ENCODE measurements at places on chromosomes 12 and 14. TPM values are rescaled to one million over a fixed set of nuclear protein-coding genes. Genes with fewer than 3 reads are reported as not detected.

- DNase-seq: peak; percentile 30
Observed at GRCh38 chr12:130017591-130018449, 114.0 kb upstream of the TMEM132D start.

- DNase-seq: no peak
Observed at GRCh38 chr12:10600988-10601387, 12.4 kb downstream of the MAGOHB start.

RNASE3 gene
- total RNA-seq: not detected

GRCh38 chr14:50719911-50720759, 52.0 kb upstream of the SAV1 start:
- no peak for DNase-seq

DNA sequence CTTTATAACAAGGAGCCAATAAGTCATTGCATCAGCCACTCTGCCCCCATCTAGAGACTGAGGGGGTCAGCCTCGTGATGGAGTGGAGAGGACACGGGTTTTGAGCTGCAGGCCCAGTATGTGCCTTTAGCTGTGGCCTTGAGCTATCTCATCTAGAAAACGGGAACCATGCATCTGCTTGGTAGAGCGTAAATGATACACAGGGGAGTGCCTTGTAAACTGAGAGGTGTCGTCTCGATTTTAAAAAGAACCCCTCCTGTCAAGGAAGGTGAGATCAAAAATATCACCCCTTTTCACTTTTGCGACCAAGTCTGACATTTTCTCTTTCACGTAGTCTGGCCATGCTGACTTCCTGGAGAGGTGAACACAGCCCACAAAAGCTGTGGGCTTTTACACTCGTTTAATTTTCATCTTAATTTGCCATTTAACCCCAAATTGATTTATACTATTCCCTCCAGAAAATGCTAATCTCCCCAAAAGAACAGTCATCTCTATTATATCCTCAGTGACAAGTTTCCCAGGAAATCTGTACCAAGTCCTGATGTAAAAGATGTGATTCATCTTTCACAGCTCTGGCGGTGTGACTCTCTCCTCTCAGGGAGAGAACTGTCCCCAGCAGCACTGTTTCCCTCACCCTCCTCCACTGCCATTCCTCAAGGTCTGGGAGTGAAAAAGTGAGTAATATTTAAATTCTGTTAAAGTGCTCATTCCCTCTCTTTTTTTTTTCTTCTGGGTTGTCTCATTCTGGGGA, 30.6 kb downstream of the VCPKMT start:
- DNase-seq: no peak

GRCh38 chr12:96886998-96887677, 19.9 kb upstream of the NEDD1 start:
- DNase-seq: no peak

ADSS1 gene
- 25.3 TPM for total RNA-seq

- DNase-seq: no peak
Observed at GRCh38 chr12:1185460-1186182, 194.6 kb downstream of the ERC1 start.

- DNase-seq: peak; percentile 23
Observed at GRCh38 chr12:92717202-92717601, 14.4 kb downstream of the PLEKHG7 start.

KRT83 gene
- total RNA-seq: not detected

DNA sequence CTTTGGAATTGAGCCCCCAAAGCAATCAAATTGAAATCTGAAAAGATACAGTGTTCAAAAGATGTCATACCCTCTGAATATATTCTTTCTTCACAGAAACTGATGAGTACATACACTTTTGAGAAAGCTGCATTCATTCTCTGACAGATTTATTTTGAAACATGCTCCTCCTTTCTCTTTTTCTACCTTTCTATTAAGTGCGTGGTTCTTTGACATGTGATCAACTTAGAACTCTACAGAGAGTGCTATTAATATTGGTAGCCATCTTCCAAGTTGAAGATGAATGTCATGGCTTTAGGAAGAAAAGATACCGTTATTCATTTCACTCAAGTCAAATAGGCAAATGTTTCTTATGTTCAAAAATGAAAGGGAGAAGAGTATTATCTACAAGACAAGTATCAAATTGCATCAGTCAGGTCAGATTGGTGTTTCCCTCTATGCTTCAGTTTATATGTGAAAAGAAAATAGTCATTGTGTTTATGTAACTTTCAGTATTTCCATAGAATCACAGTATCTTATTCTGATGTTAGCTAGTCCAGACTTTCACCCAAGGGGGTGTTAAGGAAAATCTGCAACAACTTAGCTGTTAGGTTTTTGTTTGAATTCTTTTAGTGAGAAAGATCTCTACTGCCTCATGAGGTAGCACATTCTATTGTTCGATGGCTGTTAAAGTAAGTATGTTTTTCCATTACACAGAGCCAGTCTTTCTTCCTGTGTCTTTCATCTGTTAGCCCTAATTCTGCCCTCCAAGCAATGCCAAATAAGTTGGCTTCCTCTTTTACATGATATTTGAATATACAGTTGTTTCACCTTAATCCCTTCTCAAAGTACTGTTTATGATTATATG, 55.4 kb upstream of the GARIN2 start:
- no peak for DNase-seq

DNA sequence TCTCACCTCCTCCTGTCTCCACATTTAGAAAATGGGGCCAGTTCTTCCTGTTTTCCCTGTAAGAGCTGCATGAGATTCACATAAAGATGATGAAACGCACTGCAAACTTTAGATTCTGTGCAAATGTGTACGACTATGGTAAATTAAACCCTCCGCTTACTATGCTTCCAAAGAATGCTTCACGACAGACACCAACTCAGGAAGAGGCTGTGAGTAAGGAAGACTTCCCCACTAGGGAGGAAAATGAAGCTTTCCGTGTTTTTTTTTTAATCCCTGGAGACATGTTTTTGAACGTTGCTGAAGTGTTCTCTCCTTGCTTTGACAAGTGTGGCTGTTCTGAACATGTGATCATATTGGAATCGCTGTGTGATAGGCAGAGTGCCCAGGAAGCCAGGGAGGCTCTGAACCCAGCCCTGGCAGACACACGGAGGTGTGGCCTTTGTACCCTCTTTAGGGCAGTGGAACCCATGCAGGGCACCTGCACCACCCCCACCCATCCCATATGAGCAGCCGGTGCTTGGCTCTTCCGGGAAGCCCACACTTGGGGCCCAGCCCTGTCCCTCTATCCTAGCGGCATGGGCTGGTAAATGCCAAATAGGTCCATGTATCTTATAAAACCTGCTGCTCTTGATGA, 7.5 kb upstream of the SYNE3 start:
- DNase-seq: no peak

DNA sequence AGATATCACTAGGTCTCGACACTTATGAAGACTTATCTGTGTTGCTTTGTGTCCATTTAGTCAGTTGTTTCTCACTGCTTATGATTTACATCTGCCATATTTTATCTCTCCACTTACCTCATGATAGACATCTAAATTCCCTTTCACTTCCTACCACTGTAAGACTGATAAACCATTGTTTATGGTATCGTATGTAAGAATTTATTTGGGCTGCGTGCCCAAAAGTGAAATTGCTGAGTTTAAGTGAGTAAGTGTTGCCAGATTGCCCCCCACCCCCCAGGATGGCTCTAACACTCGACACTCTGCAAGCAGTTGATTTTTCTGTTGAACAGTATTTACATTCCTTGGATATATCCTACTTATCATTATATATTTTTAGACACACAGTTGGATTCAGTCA, 69.9 kb upstream of the MON2 start:
- no peak for DNase-seq

KRT3 gene
- total RNA-seq: not detected

GRCh38 chr14:89422952-89423345, 5.9 kb upstream of the FOXN3 start:
- DNase-seq: no peak

DNA sequence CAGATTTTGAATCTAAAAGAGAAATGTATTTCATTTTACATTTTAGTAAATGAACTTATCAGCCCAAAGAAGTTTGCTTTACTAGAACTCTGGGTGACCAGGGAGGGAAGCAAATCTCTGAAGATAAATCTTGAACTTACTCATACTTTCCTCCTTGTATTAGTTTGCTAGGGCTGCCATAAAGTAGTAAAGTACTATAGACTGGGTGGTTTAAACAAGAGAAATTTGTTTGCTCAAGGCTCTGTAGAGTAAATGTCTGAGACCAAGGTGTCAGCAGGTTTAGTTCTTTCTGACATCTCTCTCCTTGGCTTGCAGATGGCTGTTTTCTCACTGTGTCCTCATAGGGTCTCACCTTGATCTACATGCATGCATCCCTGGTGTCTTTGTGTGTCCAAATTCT, 926.0 kb downstream of the DIO2 start:
- no peak for DNase-seq

GRCh38 chr12:9605483-9605882, 2.2 kb downstream of the KLRB1 start:
- DNase-seq: no peak

OR4M1 gene
- not detected for total RNA-seq

GRCh38 chr12:84842406-84843013, 70.1 kb downstream of the SLC6A15 start:
- peak; percentile 39 for DNase-seq

DNA sequence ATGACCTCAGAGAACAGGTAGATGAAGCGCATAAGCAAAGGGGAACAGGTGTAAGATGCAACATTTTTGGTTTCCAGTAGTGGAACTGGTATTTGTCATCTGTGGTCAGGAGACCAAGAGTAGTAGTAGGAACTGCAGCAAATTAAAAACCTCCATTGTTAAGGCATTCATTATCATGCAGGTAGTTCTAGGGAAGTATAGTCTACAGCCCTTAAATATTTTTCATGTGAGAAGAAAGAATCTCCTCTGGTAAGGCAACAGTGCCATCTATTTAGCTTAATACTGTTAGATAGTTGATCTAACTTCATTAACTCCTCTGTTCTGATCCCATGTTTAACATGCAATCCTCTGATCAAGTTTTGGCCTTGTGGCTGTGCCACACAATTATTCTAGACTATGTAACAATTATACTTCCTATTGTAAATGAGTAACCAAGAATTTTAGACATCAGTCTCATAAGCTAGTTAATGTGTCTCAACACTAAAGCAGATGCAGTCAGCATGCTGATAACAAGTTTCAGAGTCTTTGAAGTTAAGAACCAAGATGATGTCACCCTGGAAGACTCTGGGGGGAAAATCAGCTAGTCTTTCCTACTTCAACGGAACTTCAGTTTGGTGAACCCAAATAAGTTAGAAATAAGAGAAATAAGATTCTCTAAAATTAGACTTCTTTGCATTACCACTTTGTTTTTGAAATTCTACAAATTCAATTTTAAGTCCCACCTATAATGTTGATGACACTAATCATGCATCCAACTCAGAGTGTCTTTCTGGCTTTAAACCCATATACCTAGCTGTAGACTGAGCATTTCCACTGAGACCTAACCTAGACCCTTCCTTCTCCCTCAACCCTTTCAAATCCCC, 70.9 kb downstream of the STXBP6 start:
- DNase-seq: no peak

GRCh38 chr12:120853188-120853587, 51.0 kb downstream of the SPPL3 start:
- no peak for DNase-seq

DNA sequence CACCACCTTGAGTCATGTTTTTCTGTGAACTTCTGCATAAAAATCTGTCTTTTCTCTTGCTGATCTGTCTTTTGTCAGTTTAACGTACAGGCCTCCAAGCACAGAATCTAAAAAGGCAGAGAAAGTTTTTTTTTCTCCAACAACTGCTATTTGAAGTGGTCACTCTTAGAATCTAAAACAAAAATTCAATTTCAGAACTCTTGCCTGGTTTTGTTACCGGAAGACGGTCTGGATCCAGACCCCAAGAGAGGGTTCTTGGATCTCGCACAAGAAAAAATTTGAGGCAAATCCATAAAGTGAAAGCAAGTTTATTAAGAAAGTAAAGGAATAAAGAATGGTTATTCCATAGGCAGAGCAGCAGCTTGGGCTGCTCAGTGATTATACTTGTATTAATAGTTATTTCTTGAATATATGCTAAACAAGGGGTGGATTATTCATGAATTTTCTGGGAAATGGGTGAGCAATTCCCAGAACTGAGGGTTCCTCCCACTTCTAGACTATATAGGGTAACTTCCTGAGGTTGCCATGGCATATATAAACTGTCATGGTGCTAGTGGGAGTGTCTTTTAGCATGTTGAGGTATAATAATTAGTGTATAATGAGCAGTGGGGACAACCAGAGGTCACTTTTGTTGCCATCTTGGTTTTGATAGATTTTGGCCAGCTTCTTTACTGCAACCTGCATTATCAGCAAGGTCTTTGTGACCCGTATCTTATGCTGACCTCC, 150.0 kb upstream of the PLEKHA5 start:
- no peak for DNase-seq

LBHD2 gene
- total RNA-seq: not detected

DNA sequence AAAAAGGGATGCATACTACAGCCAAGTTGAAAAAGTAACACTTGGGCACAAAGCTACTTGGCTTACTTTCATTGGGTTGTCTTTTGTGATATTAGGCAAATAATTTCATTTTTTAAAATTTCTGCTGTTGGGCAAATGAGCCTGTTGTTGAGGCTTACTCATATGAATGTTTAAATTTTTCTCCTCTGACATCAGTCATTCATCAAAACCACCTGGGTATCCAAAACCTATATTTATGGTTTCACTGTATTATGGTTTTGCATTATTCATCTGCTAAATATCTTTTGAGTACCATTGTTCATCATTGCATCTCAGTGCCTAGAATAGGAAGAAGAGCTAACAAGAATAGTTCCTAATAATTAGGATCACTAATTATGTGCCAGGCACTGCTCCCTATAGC, 28.1 kb downstream of the DYRK2 start:
- no peak for DNase-seq

Measured in neural progenitor cell (in vitro differentiated cells).